ENCODE measurements at places on chromosomes 12 and 14.

- DNase-seq: no peak
Observed at GRCh38 chr12:74899031-74899829, 310.4 kb downstream of the KCNC2 start.

GRCh38 chr14:53915364-53916014 is 41.1 kb downstream of the BMP4 start:
- DNase-seq: no peak

GRCh38 chr12:103241184-103241583 is 254.6 kb downstream of the C12orf42 start:
- DNase-seq: no peak

- no peak for DNase-seq
Observed at GRCh38 chr14:88831284-88831683, 6.8 kb downstream of the TTC8 start.

- no peak for DNase-seq
Observed at GRCh38 chr12:52800259-52800917, 4.5 kb upstream of the KRT3 start.

- DNase-seq: no peak
Observed at GRCh38 chr12:96878704-96879103, 28.4 kb upstream of the NEDD1 start.

DNA sequence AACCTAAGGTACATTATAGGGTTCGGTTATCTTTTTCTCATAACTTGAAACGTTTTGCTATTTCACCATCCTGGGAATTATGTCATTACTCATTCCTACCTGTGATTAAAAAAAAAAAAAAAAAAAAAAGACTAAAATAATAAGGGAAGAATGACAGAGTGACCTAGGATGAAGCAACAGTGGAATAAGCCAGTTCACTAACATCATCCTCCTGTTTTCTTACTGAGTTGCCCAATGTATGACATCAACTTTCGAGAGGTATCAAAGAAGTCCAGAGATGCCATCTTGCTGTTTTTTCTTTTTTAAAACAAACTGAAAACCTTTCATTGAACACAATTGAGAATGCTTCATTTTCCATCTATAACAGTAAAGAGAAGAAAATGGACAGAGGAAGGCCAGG is 42.8 kb downstream of the AMN start:
- no peak for DNase-seq

DNA sequence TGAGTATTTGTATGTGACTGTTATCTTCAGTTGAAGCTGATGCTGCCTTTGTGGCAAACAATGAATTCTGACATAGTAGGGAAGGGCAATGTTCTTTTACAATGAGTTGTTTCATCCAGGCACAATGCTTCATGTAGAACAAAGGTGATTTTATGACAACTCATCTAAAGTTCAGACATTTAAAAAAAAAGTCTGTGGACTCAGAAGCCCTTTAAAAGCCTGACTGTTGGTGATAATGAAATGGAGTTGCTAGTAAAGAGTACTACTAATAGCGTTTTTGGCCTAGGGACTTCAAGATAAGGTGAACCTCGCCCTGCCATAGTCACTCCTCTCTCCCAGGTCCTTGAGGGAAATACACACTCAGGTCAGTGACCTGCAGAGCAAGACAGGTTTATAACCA is 105.1 kb downstream of the AKAP6 start:
- no peak for DNase-seq

DNA sequence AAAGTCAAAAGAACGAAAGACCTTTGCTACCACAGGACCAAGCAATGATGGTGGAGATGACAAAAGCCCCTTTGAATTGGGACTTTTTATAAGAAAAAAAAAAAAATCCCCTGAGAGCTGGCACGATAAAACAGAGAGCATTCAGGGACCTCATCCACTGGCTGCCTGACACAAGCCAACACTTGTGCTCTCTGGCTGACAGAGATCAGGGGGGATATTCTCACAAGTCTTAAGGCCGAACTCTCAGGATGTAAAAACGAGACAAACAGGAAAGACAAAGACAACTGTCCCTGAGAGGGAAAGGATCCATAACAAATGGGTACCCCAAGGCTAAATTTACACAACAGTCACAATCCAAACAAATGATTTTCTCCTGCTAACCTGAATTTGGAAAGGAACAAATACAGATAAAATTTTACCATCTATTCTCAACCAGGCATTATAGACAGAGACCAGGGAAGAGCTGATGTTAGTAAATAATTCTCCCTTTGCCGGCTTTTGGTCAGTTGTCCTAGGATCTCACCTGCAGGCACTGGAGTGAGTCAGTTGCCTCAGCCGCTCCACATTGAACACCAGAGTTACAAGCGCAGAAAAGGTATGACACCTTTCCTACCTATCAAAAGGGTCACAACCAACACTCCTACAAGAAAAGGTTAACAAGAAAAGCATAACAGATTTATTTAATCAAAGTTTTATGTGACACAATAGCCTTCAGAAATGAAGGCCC is 37.9 kb upstream of the GARIN6 start:
- no peak for DNase-seq

GRCh38 chr12:129075460-129076208 is 222.4 kb downstream of the GLT1D1 start:
- DNase-seq: no peak

DNA sequence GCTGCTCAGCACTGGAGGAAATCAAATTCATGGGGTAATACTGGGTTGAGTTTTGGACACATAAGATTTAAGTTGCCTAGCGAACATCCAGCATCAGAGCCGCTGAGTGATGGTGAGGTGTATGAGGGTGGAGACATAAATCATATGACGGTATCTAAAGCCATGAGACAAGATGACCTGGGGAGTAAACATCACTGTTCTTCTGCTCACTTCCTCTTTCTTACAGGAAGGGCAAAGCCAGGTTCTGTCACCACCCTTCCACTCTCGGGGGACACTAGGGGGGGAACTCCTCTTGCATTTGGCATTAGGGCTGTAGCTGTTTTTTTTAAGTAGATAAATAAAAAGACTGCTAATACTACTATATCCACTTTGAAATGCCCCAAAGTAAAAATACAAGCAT is 24.0 kb downstream of the PRDM4 start:
- DNase-seq: no peak

- DNase-seq: no peak
Observed at GRCh38 chr14:81450100-81450531, 50.0 kb upstream of the STON2 start.

DNA sequence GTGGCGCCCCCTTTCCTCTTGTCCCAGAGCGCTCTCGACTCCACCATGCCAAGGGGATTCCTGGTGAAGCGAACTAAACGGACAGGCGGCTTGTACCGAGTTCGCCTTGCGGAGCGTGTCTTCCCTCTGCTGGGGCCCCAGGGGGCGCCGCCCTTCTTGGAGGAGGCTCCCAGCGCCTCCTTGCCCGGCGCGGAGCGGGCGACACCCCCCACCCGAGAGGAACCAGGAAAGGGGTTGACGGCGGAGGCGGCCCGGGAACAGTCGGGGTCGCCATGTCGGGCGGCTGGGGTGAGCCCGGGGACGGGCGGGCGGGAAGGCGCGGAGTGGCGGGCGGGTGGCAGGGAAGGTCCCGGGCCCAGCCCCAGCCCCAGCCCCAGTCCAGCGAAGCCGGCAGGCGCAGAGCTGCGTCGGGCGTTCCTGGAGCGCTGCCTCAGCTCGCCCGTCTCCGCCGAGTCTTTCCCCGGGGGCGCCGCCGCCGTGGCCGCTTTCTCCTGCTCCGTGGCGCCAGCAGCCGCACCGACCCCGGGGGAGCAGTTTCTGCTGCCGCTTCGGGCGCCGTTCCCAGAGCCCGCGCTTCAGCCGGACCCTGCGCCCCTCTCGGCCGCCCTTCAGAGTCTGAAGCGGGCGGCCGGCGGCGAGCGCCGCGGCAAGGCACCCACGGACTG is 376 bp downstream of the INSM2 start:
- DNase-seq: no peak

GRCh38 chr14:34522496-34522895 is 17.0 kb downstream of the EAPP start:
- no peak for DNase-seq

DNA sequence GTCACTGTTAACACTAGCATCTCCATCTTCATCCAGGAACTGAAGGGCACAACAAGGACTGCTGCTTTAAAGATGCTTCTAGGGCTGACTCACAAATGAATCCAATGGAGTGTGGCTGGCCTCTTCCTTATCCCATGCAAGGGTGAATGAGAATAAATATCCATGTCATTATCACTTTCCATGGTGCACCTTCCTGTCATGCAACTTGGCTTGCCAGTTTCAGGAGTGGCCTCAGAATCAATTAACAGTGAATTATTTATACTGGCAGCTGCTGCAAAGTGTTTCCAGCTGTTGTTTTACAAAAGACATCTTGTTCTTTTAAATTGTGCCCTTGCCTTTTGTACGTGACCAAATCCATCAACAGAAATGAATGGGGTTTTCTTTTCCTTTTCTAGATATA is 499.3 kb upstream of the TMEM132C start:
- no peak for DNase-seq

DNA sequence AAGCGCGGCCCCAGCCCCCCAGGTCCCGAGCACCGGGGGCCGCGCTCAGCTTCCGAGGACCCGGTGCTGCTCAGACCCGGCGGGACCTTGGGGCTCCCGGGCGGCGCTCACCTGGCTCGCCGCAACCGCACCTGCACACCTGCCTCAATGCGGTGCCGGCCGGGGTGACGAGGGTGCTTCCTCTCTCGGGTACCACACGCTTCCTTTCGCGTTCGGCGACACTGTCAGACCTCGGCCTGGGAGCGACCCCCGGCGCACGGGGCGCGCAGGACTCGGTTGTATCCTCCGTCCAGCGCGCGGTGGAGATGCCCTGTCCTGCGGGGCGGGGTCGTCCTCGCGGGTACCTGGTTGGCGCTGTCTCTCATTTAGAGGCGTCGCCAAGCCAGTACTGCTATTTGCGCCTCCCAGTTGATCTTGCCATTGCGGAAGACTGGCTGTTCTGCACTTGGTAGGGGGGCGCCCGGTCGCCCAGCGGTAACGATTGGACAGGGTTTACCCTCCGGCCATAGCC is 718 bp downstream of the PACS2 start:
- DNase-seq: no peak

GRCh38 chr14:80428671-80429070 is 217.4 kb upstream of the DIO2 start:
- DNase-seq: no peak

- DNase-seq: no peak
Observed at GRCh38 chr12:49901986-49902385, 1.7 kb downstream of the FAIM2 start.

DNA sequence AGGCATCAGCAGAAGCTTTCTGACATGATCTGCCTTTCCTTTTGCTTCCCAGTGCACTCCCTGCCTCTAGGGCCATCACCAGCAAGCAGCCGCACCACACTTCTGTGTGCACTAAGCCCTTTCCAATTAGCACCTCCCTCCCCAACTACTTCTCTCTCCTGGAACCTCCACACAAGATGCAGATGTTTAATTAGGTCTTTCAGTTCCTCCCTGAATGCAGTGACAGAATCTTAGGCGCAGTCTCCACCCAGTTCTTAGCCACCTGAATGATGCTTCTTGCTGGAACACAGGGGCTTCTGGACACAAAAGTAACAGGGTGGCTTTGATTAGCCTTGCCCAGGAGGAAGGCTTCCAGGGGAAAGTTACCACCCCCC is 32.9 kb downstream of the NIN start:
- DNase-seq: no peak

DNA sequence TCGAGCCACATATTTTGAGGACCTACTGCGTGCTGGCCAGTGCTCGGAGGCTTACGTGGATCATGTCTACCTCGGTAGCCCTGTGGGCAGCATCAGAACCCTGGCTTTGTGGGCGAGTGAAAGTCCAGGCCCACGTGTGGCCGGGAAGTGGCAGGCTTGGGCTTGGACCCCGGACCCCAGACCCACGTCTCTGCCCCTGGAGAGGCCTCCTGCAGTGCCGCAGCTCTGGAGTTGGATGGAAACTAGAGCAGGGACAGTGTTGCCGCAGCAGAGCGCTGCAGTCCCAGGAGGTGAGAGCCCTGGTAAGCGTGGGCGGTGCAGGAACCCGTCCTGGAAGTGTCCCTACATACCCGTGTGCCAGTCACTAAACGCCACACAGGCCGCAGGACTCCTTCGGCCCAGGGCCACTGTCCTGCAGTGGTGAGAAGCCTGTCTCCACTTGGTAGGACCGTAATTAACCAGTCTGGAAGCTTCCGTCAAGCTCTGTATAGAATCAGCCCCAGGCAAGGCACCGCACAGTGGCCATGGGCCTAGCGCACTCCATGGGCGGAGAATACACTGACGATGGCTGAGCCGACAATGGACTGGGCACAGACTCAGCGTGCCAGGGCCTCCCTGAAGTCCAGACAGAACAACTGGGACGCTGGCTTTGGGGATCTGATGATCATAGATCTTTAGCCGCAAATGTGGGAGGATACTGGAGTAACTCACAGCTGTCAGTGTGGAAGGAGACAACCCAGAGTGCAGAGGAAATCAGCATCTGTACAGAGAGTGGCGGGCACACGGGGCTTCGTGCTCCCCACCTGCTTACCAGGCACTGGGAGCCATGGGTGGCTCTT is 219.5 kb downstream of the KIF26A start:
- no peak for DNase-seq

GRCh38 chr12:18837505-18837904 is 99.6 kb downstream of the CAPZA3 start:
- no peak for DNase-seq

DNA sequence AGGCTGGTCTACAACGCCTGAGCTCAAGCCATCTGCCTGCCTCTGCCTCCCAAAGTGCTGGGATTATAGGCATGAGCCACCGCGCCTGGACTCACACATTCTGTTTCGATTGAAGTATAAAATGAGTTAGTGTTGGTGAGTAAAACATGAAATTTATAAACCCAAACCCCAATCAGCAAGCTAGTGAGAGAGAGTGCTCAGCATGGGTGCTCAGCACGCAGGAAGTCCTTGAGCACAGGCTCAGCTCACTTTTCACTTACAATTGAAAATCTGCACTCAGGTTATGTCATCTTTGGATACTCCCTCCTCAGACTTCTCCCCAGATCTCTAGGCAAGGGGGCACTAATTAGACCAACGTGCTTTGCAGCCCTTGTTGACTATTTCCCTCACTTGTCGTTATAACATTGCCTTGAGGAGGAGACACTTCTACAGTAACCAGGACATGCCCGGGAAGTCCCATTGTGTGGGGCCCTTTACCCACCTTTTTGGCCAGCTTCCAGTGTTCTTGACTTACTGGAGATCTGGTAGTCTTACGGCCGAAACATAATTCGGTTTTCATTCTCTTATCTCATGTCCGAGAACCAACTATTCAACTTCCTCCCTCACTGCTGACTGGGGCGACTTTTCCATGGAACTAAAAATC is 68.5 kb upstream of the AMN1 start:
- DNase-seq: no peak

GRCh38 chr12:54221402-54221984 is 32.7 kb upstream of the SMUG1 start:
- DNase-seq: no peak

- DNase-seq: no peak
Observed at GRCh38 chr14:39762576-39763401, 330.6 kb upstream of the FBXO33 start.

- DNase-seq: no peak
Observed at GRCh38 chr14:103597623-103598377, 31.2 kb upstream of the KLC1 start.

All from GF-D8 (cell line).